ENCODE measurements at places on chromosomes 3 and 15.

DNA sequence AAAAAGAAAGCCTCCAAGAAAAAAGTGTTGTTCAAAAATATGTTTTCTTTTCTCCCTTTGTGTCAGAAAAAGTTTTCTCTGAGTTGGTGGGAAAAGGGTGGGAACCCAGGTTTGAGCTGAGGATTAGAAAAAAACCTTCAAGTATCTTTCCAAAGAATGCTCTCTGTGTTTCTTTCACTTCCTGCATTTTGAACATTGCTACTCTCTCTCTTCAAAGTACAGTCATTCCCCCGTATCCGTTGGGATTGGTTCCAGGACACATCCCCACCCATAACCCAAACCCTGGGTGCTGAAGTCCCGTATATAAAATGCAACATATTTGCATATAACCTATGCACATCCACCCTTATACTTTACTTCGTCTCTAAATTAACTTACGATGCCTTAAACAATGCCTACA, 139.6 kb downstream of the TMCO5A start:
- DNase-seq = no peak

DNA sequence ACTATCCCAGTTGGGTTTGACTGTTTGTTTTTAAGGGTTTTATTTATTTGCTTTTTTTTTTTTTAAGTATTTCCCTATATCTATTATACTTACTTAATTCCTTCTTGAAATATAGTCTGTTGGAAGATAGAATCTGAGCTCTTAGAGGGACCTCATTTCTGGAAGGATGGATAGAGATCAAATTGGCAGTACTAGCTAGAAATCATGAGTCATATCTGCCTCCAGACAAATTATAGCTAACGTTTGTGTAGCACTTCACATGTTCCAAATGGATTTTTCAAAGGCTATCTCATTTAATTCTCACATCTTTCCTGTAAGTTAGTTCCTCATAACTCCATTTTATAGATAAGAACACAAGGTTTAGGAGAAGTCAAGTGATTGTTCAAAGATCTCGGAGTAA, 384.7 kb downstream of the ZIC1 start:
- DNase-seq = no peak

- no peak for DNase-seq
These were observed 326.8 kb upstream of the ROBO1 start for GRCh38 chr3:80094589-80094988.

- DNase-seq = no peak
These were observed 41.2 kb upstream of the ZDHHC23 start for GRCh38 chr3:113906568-113907140.

DNA sequence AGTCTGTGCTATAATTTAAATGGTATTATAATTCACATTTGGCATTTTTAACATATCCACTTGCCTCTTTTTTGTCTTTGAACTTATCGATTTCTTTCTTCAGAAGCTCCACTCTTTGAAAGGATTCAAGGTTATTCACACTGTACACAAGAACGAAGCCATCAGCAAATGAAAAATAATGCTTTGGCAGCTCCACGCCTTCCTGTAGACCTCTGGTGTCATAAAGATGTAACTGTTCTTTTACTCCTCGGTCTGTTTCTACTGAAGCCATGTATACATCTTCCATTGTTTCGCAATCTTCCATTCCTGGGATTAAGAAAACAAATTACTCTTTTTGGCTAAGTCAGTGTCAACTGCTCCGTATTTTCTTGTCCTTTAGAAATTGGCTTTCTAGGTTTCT, 16.0 kb downstream of the NKIRAS1 start:
- DNase-seq = no peak

DNA sequence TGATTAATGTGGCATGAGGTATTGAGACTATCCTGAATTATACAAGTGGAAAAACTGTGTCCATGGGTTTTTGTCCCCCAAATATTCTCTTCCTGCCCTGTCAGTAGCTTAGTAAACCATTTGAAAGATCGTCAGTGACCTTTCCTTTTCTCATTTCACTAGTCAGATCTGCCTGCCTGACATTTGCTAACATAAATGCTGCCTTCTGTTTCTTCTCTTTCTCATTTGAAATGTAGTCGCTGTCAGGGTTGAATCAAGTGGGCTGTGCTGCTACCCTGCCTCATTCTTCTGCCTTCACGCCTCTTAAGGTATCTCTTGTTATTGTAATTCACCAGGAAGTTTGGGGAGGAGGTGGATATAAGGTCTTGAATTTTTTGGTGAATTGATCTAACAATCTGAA, 67.5 kb downstream of the LRCH3 start:
- DNase-seq = no peak

All from activated CD4-positive, CD25-positive, alpha-beta regulatory T cell treated with anti-CD3 and anti-CD28 coated beads, Interleukin-2, amount 50 U/mL, for 72 hours (primary cell).